ENCODE measurements at places on chromosomes 2 and 18.

DNA sequence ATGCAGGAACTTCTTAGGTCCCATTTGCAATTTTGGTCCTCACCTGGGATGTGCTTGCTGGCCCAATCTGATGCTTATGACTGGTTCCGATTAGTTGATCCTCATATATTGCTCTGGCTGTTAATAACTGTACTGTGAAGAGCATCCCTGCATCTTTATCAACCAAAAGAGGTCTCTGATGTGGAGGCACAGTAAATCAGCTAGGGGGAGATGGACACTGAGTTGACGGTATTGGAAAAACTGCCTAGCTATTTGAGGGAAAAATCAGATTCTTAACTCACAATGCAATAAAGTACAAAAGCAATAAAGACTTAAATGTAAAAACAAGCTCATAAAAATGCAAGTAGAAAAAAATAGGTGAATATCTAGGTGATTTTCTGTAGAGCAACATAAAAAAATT is 188.0 kb upstream of the TCF4 start:
- no peak for DNase-seq

- no peak for DNase-seq
These were observed 31.0 kb downstream of the THSD7B start for GRCh38 chr2:136796339-136796738.

- DNase-seq, result no peak
These were observed 50.5 kb downstream of the RAB31 start for GRCh38 chr18:9758624-9759075.

DNA sequence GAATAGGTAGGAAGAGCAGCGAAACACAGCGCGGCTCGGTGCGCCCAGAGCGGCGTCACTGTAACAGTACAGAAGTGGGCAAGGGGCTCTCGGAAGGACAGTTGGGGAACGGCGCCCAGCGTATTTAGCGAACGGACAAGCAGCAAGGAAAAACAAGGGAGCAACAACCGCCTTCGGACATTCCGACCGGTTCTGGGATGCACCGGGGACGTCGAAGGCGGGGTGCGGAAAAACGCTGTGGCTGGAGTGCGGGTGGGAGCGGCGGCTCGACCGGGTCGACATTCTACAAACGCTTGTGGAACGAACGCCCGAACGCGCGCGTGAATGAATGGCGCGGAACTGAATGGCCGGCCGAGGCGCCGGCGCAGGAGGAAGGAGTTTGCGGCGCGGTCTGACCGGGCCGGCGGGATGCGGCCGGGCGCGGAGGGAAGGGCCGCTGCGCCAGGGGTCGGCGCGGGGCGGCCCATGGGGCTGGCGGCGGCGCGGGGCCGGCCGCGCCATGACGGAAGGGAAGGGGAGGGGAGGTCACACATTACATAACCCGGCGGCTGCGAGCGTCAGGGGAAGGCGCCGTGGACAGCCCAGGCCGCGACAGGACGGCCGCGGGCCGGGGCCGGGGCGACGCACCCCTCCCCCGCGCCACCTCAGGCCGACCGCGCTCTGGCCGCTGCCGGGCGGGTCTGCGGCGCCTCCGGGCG is 605 bp downstream of the REV1 start:
- DNase-seq, result peak; percentile 66

- DNase-seq, result no peak
These were observed 7.9 kb upstream of the ARPC2 start for GRCh38 chr2:218209078-218209477.

- no peak for DNase-seq
These were observed 135.8 kb downstream of the CABLES1 start for GRCh38 chr18:23270986-23271680.

DNA sequence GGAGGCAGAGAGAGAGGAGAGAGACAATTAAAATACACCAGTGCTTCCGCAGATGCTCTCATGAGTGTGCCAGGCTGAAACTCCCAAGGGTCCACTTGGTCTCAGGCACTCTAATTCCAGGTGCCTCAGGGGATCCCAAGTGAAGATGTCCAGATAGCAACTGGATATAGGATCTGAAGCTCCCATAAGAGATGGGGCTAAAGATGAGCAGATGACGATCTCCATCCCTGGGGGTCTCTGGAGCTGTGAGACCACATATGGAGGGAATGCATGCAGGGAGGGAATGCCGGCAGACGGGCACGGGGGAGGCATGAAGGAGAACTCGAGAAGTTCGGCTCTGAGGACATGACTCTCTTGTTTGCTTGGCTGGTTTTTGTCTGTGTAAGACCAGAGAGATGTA is 223.7 kb upstream of the RAB6C start:
- peak; percentile 32 for DNase-seq

GRCh38 chr2:217076657-217077232 is 216.9 kb upstream of the TNP1 start:
- DNase-seq, result no peak

DNA sequence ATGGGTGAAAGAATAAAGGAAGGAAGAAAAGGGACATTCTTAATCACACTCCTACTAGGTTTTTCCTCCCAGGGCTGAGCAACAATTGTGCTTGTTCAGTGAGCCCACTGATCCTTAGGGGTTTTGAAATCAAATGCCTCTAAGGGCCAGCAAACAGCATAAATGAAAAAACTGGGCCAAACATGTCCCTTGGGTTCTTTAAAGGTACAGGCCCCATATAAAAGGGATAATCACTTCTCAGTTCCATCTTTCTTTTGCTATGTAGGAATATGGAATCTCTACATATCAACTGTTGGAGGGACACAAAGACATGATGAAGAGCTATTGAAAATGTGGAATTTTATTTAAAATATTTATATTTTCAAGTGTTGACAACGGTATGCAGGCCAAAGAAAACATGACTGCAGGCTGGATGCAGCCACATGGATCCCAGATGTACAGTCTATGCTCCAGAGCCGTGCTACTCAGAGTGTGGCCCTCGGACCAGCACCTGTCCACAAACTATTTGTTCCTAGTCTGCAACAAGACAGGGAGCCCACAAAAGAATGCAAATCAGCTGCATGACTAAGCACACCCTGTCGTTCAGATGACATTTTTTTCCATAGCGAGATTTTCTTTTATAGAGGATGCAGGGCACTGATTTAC is 110.0 kb downstream of the CDH20 start:
- DNase-seq, result no peak

DNA sequence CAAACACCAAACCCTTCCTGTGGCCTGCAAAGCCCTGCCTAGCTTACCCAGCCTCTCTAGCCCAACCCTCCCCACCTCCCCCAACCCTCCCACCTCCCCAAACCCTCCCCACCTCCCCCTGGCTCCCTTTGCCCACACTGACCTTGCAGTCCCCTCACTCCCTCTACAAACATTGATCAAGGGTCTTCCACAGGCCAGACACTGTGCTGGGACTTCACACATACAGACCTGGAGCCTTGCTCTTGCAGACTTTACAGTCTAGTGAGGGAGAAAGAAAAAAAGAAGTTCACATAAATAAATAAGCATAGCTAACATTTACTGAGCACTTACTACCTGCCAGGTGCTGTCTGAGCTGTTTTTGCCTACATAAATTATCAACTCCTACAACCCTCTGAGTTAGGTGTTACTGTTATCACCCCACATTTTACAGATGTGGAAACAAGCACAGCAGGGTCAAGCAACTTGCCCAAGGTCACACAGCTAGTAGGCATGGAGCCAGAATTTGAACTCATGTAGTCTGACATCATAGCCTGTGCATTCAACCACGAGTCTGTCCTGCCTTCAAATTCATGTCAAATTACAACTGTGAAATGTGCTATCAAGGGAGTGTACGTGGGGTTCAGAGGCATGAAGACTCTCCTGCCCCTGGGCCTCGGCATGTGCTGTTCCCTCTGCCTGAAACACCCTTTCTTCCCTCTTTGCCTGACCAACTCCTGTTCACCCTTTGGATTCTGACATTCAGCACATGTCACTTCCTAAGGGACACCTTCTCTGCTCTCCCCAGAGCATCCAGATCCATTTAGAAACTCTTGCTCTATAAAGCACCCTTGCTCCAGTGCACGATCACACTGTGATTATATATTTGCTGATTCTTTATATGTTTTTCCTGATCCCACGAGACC is 209.9 kb downstream of the TNS1 start:
- peak; percentile 35 for DNase-seq

- DNase-seq, result no peak
These were observed 91.8 kb downstream of the ARHGAP28 start for GRCh38 chr18:6821356-6821755.

DNA sequence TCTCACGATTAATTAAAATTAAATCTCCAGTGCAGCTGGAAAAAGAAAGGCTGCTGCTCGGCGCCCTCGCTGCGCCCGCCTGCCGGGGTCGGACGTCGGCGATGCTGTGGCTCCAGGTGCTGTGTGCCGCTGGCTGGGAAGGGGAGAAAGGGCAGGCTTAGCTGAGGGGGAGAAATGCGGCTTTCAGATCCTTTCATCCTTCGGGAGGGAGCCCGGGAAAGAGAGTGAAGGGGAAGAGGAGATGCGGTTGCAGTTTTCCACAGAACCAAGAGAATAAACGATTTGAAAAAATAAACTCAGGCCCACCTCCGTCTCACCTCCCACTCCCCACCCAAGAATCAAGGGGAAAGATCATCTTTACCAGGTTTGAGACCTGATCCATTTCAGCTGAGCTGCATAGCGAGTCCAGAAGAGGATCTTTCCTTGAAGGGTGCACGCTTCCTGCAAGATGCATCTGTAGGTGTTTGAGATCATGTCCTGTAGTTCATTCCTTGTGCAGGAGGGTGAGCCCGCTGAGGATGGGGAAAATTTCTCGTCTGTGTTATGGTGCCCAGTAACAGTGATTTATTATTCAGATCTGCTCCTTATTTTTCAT is 495 bp downstream of the TMEM169 start:
- peak; percentile 61 for DNase-seq

DNA sequence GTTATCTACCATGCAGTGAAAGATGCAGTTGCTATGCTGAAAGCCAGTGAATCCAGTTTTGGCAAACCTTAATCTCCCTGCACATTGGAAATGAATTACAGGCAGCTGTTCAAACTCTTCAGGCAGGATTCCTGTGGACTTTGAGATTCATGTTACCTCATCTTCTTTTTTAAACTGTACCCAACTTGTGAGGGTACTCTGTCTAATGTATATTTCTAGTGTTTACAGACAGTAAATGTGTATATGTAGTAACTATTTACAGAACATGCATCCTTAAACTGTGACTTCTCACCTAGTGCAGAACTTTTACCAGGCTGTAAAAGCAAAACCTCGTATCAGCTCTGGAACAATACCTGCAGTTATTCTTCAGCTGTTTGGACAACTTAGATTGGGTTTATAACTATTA is 50.9 kb downstream of the KDM3A start:
- no peak for DNase-seq

DNA sequence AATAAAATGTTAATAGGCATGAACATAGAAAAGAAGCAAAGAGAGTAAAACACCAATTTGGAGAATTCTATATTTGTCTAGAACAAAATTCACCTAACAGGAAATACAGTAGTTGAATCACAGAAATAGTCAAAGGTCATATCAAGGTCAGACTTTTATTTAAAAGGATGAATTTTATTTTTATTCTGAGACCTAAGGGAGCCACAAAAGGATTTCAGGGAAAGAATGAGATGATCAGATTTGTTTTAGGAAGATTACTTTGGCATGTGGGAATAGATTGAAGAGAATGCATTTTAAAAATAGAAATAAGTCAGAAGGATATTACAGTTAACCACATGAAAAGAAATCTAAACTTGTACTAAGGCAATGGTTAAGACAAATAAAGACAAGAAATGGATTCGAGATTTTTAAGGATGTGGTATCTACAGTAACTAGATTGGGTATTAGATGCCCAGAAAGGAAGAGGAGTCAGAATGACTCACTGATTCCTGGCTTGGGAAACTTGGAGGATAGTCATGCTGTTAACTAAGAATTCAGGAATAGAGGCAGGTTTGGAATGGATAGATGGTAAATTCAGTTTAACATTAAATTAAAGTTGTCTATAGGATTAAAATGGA is 56.0 kb downstream of the METTL4 start:
- DNase-seq, result no peak

- DNase-seq, result no peak
These were observed 588.9 kb upstream of the TMEFF2 start for GRCh38 chr2:192783643-192784042.

GRCh38 chr18:25814841-25815458 is 275.5 kb downstream of the SS18 start:
- no peak for DNase-seq

- peak; percentile 17 for DNase-seq
These were observed 38.3 kb upstream of the TEX51 start for GRCh38 chr2:126860385-126860784.

DNA sequence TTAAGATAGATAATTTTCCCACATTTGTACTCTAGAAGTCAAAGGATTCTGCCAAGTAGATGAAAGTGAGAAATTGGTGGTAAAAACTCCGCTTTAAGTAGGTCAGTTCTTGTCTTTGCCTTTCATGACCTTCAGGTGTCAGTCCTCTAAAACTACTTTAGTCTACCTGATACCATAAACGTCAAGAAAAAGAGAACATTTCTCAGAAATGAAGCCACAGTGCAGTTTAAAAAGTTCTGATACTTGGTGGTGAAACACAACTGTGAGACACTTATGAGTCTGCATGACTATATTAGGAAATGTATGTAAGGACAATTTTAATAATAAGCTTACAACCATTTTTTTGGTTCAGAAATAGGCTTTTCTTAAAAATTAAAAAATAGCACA is 583.3 kb downstream of the SATB2 start:
- DNase-seq, result no peak

- DNase-seq, result no peak
These were observed 223.4 kb downstream of the WDPCP start for GRCh38 chr2:63364866-63365265.

- no peak for DNase-seq
These were observed 487.6 kb downstream of the METTL4 start for GRCh38 chr18:2083691-2084090.

DNA sequence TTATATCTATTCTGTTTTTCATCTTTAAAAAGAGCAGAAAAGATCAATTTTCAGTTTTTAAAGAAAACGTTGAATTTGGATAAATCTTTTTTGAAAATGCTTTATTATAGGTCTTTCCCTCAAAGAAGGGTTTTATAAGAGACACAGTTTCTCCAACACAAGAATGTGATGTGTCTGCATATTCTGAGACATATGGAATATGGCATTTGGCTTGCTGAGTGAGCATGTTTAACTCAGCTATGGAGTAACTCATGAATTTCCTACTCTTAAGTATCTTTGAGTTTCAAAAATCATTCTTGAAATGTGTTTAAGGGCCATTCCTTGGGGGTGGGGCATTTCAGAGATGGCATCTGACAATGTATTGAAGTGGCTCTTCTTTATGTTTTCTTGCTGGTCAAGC is 191.5 kb downstream of the CCDC85A start:
- no peak for DNase-seq

DNA sequence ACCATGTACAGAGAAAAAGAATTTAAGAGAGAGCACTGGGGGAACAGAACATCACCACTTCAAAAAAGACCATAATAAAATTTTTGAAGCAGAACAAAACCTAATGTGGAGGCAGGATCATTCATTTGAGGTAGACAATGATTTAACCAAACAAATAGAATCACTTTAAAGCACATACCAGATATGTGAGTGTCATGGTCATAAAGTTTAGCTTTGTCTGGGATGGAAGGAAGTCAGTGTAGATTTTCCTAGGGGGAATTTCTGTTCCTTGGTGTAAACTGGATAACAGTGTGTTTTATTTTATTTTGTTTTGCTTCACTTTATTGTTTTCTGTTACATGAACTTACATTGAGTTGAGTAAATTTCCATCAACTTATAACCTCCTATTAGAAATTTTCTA is 120.8 kb downstream of the CRIM1 start:
- no peak for DNase-seq

- no peak for DNase-seq
These were observed 22.6 kb downstream of the ALMS1 start for GRCh38 chr2:73408198-73408597.

Measured in activated CD8-positive, alpha-beta memory T cell treated with anti-CD3 and anti-CD28 coated beads for 24 hours (primary cell).